ENCODE measurements at places on chromosomes 16 and 17. TPM values are rescaled to one million over a fixed set of nuclear protein-coding genes. Genes with fewer than 3 reads are reported as not detected.

Gene C17orf107
- 0.67 TPM for total RNA-seq

GRCh38 chr17:35942588-35943186 lies 826 bp downstream of the LYZL6 start:
- H3K27ac ChIP-seq: no peak overlapping the region
- H3K4me3 ChIP-seq: no peak overlapping the region
- H3K4me1 ChIP-seq: no peaks in the 10 kb centered on the region

GRCh38 chr17:43367737-43368242 lies 31.0 kb upstream of the ARL4D start:
- H3K36me3 ChIP-seq: no peaks in the 10 kb centered on the region
- H3K27ac ChIP-seq: peak overlapping the region; percentile 99
- H3K4me3 ChIP-seq: no peak overlapping the region
- peaks cover 21% of the 10 kb centered on the region for H3K4me1 ChIP-seq
- DNase-seq: no peak

Gene TEKT1
- not detected for total RNA-seq

Gene C1QTNF8
- total RNA-seq: not detected

DNA sequence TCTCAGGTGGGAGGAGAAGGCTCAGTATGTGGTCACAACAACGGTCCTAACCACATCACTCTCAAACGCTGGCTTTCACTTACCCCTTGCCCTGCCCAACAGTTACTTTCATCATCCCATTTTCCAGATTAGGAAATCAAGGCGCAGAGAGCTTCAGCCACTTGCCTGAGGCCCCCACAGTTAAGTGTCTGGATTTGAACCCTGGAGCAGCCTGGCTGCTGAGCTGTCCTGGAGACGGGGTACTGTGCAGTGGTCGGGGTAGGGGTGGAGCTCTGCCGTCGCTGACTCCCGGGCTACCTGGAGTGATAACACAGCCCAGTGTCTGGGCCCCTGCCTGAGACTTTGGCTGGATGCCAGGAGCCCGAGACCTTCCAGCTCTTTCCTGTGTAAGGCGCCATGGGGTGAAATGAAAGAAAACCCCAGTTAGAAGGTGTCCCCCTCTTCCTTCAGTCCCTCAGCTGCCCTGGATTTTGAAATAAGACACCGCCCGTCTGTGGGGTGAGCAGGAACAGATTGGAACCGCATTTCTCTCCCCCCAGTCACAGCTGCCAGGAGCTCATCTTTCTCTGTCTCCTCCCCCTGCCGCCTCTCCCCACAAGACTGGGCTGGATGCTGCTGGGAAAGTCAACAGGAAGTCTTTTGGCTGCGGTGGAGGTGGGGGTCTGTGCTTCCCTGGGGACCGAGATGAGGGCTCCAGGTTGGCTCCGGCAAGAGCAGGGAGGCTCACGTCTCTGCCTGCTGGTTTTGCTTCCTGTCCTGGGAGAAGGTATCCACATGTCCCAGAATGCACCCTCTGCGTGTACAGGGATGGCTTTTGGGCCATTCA lies 280.2 kb downstream of the SEC14L1 start:
- no peaks in the 10 kb centered on the region for H3K27me3 ChIP-seq
- no peak overlapping the region for H3K4me3 ChIP-seq

DNA sequence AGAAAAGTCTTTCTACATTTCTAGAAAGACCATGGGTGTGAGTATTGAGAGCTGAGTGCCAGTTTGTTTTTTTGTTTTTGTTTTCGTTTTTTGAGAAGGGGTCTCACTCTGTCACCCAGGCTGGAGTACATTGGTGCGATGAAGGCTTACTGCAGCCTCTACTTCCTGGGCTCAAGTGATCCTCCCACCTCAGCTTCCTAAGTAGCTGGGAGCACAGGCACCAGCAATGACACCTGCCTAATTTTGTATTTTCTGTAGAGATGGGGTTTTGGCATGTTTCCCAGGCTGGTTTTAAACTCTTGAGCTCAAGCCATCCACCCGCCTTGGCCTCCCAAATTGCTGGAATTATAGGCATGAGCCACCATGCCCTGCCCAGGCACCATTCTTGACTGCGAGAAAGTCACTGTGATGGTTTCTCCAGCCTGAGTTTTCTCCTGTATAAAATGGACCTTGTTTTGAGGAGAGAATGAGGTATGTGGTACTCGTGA lies 673.8 kb downstream of the MAF start:
- no peak overlapping the region for H3K4me3 ChIP-seq
- DNase-seq: no peak
- no peaks in the 10 kb centered on the region for H3K4me1 ChIP-seq
- H3K36me3 ChIP-seq: no peaks in the 10 kb centered on the region
- no peaks in the 10 kb centered on the region for H3K27me3 ChIP-seq

Gene TMEM114
- total RNA-seq: not detected

Gene FAM171A2
- total RNA-seq: 0.77 TPM

- DNase-seq: no peak
- peaks cover 26% of the 10 kb centered on the region for H3K4me1 ChIP-seq
Observed at GRCh38 chr17:57629470-57629869, 115.6 kb downstream of the CCDC182 start.

DNA sequence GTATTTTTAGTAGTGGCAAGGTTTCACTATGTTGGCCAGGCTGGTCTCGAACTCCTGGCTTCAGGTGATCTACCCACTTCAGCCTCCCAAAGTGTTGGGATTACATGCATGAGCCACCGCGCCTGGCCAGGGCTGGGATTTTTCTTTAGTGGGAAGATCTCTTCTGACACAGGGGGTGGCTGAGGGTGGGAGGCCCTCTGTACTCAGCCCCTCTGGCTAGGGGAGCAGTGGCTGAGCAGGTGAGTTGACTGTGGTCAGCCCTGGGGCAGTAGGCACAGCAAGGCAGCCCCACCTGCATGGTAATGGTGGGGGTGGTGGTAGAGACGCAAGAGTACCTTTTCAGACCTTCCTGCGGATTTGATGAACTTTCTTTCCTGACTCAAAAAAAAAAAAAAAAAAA lies 12.3 kb upstream of the GPRC5B start:
- H3K36me3 ChIP-seq: no peaks in the 10 kb centered on the region
- no peak overlapping the region for H3K27ac ChIP-seq
- H3K4me3 ChIP-seq: no peak overlapping the region
- H3K27me3 ChIP-seq: no peaks in the 10 kb centered on the region
- H3K4me1 ChIP-seq: no peaks in the 10 kb centered on the region

Gene ATAD5
- total RNA-seq: 0.56 TPM

DNA sequence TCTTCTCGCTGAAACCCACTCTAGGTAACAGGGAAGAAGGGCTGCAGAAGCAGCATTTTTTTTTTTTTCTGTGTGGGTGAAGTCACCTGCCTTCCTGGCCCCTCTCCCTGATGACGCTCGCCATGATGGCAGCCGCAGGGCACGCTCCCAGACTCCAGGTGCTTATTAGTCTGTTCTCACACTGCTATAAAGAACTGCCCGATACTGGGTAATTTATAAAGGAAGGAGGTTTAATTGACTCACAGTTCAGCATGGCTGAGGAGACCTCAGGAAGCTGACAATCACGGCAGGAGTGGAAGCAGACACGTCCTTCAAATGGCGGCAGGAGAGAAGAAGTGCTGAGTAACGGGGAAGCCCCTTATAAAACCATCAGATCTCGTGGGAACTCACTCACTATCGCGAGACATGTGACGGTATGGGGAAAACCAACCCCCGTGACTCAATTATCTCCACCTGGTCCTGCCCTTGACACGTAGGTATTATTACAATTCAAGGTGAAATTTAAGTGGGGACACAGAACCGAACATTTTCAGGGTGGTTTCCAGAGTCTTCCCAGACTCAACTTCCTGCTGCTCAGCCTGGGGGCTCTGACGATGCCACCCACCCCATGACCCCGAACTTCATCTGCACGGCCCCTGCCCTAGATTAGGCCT lies 34.9 kb upstream of the NLRP1 start:
- H3K4me3 ChIP-seq: no peak overlapping the region
- DNase-seq: no peak
- no peaks in the 10 kb centered on the region for H3K4me1 ChIP-seq
- no peak overlapping the region for H3K27ac ChIP-seq

DNA sequence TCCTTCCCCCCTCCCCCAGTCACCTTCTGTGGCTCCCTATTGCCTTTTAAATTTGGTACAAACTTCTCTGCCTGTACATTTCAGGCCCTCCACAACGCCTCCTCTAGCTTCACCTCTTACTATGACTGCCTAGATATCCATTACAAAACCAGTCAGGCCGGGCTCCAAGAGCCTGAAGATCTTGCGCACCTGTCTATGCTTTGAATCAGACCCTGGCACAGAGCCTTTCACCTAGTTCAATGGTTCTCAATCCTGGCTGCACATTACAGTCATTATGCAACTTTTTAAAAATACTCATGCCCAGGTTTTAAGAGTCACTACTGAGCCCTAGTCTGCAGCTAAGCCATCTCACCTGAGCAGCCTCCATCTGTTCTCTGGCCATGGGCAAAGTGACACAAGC lies 1.6 kb upstream of the GAS7 start:
- no peaks in the 10 kb centered on the region for H3K4me1 ChIP-seq
- peaks cover 16% of the 10 kb centered on the region for H3K27me3 ChIP-seq
- no peak overlapping the region for H3K27ac ChIP-seq

Gene PRDM7
- not detected for total RNA-seq

GRCh38 chr16:56204816-56205215 lies 13.5 kb downstream of the GNAO1 start:
- no peak overlapping the region for H3K4me3 ChIP-seq
- H3K27ac ChIP-seq: no peak overlapping the region
- no peaks in the 10 kb centered on the region for H3K27me3 ChIP-seq
- no peak for DNase-seq
- H3K36me3 ChIP-seq: no peaks in the 10 kb centered on the region
- H3K4me1 ChIP-seq: peaks cover 19% of the 10 kb centered on the region

Gene HOXB1
- total RNA-seq: not detected

GRCh38 chr16:20271893-20272292 lies 55.4 kb downstream of the GP2 start:
- no peak overlapping the region for H3K4me3 ChIP-seq
- no peaks in the 10 kb centered on the region for H3K4me1 ChIP-seq
- DNase-seq: no peak
- no peak overlapping the region for H3K27ac ChIP-seq
- H3K36me3 ChIP-seq: no peaks in the 10 kb centered on the region

DNA sequence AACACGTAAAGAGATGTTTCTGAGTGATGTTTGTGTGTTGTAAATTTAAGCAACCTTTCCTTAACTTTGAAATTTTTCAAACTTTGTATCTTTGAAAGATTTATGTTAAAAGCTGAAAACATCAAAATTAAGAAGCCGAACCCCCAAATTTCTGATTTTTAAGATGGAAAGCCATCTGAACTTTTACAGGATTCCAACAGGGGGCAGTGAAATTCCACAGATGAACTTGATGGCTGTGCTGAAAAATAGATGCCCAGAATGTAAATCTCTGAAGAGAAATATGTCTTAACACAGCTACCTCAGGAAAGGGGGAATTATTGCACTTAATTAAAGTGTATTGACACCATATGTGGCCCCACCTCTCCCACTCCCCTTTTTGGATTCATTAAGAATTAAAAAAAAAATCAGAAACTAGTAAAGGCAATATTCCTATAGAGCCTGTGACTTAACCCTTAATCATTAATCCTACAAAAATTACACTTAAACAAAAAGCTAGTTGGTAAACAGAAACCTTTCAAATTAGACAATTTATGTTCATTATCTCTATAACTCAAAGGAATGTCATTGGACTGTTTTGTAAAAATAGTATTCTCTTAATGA lies 597.9 kb downstream of the KCNJ2 start:
- no peaks in the 10 kb centered on the region for H3K4me1 ChIP-seq
- no peak overlapping the region for H3K27ac ChIP-seq
- no peaks in the 10 kb centered on the region for H3K36me3 ChIP-seq
- no peaks in the 10 kb centered on the region for H3K27me3 ChIP-seq

Gene KRT222
- total RNA-seq: 0.31 TPM

- no peak for DNase-seq
- H3K27me3 ChIP-seq: peaks cover 4% of the 10 kb centered on the region
- no peaks in the 10 kb centered on the region for H3K4me1 ChIP-seq
- no peak overlapping the region for H3K27ac ChIP-seq
Observed at GRCh38 chr17:55614061-55614460, 102.8 kb upstream of the SMIM36 start.

GRCh38 chr17:45101546-45101882 lies 30.8 kb downstream of the PLCD3 start:
- peaks cover 52% of the 10 kb centered on the region for H3K4me1 ChIP-seq
- peak overlapping the region; percentile 83 for H3K27ac ChIP-seq
- H3K4me3 ChIP-seq: no peak overlapping the region
- peaks cover 99% of the 10 kb centered on the region for H3K36me3 ChIP-seq
- H3K27me3 ChIP-seq: no peaks in the 10 kb centered on the region
- DNase-seq: no peak

DNA sequence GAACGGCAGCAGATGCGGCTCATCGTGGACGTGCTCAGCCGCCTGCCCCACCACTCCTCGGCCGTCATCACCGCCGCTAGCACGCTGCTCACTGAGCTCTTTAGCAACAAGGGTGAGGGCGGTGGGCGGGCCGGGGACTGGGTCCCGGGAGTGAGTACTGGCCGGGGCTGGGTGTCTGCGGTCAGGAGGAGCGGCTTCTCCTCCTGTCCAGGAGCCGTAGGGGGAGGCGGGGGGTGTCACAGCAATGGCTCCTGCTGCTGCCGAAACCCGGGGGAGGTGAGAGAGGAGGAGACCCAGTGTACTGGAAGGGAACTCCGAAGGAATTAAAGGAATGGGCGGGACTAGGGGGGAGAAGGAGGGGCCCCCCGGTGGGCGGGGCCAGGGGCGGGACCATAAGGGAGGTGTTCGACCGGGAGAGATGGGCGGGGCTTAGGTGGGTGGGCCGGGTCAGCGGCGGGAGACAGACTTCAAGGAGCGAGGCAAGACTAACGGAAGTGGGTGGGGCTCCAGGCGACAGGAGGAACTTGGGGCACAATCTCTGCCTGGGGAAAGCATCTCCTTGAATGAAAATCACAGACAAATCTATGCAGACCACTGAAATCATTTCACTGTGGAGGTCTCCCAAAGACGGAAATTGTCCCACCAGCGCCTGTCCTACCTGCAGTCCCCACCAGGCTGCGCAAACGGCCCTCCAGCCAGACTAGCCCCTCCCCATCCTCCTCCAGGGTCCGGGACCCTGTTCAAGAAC lies 2.4 kb downstream of the NAGS start:
- H3K36me3 ChIP-seq: peaks cover 5% of the 10 kb centered on the region
- H3K4me1 ChIP-seq: peaks cover 45% of the 10 kb centered on the region
- H3K27me3 ChIP-seq: peaks cover 18% of the 10 kb centered on the region

- H3K36me3 ChIP-seq: no peaks in the 10 kb centered on the region
- peak overlapping the region; percentile 44 for H3K4me3 ChIP-seq
- DNase-seq: no peak
- H3K27ac ChIP-seq: no peak overlapping the region
- peaks cover 5% of the 10 kb centered on the region for H3K4me1 ChIP-seq
- peaks cover 13% of the 10 kb centered on the region for H3K27me3 ChIP-seq
Observed at GRCh38 chr17:72591289-72592241, 470.7 kb downstream of the SOX9 start.

GRCh38 chr16:67936124-67936879 lies at the start of gene PSMB10:
TSS of gene PSMB10 (minus strand) at chr16:67936850. CDS start at chr16:67936749, 101 bp downstream.
- peak within 1 kb of the TSS; percentile 94 for H3K4me3 ChIP-seq
- peak; percentile 56 for DNase-seq
- H3K27ac ChIP-seq: peak within 1 kb of the TSS; percentile 99
- H3K36me3 ChIP-seq: peaks cover 62% of the 10 kb centered on the region
- no peaks in the 10 kb centered on the region for H3K27me3 ChIP-seq
- H3K4me1 ChIP-seq: peaks cover 13% of the 10 kb centered on the region

Gene SEPTIN12
- total RNA-seq: not detected

Gene PIRT
- not detected for total RNA-seq
